ENCODE measurements at places on chromosomes 16 and 17. TPM values are rescaled to one million over a fixed set of nuclear protein-coding genes. Genes with fewer than 3 reads are reported as not detected.

DNA sequence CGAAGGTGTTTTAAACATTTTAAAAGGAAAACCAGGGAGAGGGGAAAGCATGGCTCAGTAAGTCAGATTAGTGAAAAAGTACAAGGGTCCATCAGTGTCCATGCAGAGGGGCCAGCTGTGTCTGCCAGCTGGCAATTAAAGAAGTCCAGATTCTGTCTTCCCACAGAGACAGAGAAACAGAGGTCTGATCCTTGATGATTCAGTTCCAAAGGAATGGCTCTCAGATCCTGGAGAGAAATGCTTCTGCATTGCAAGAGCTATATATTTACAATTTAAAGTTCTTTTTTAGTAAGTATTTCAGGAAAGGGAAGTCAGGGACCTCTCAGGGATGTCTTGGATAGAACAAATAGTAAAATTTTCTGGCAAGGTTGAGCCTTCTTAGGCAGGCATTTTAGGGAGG lies 56.2 kb downstream of the HSD17B2 start:
- no peak overlapping the region for H3K27ac ChIP-seq
- DNase-seq, result no peak
- H3K36me3 ChIP-seq, result no peaks in the 10 kb centered on the region
- no peaks in the 10 kb centered on the region for H3K27me3 ChIP-seq
- H3K4me3 ChIP-seq, result no peak overlapping the region
- no peaks in the 10 kb centered on the region for H3K4me1 ChIP-seq

DNA sequence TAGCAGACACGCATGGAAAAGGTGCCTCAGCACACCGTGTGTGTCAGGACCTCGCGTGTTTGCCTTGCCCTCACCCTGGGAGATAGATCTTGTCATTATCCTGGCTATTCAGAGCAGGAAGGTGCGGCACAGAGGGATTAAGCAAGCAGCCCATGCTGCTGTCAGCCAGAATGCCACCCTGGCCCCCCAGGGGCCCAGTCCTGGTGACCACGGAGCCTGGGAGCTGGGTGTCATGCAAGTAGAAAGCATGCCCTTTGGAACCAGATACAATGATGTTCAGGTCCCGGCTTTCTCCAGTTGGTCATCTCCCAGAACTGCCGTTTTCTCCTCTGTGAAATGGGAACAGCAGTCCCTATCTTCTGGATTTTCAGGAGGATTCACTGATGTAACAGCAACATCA lies 29.9 kb downstream of the CACNG4 start:
- no peaks in the 10 kb centered on the region for H3K27me3 ChIP-seq
- no peak overlapping the region for H3K4me3 ChIP-seq
- no peaks in the 10 kb centered on the region for H3K36me3 ChIP-seq
- H3K4me1 ChIP-seq, result no peaks in the 10 kb centered on the region

DNA sequence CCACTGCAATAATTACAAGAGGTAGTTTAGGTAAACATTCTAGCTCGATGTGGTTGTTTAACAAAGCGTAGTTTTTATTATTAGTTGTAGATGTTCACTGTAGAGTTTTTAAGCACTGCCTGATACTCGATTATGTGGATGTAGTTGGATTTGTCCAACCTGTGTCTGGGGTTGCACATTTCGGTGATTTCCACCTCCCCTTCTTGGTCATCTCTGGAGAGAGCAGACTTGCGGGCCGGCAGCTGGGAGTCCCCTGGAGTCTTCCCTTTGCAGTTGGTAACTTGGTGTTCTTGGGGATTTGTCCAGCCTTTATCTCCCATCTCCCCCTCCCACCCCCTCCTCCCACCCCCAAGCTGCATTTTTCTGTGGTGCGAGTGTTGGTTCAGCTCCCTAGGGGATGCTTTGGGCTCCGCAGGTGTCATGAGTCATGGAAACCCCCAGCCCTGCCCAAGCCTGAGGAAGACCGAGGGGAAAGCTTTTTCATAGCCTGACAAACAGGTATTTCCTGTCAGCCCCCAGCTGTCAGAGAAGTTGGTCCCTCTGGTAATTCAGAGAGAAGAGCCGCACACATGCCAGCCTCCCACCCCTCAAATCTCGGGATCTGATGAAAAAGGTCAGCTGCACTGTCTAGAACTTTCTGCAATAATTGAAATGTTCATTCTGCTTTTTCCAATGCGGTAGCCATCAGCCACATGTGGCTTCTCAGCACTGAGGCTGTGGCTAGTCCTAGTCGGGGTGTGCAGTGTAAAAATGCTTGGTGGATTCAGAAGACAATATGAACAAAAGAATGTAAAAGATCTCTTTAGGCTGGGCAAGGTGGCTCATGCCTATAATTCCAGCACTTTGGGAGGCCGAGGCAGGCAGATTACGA lies 50.3 kb downstream of the KSR1 start:
- H3K4me3 ChIP-seq, result no peak overlapping the region
- no peak for DNase-seq
- H3K27me3 ChIP-seq, result no peaks in the 10 kb centered on the region
- peak overlapping the region; percentile 59 for H3K27ac ChIP-seq

- H3K4me3 ChIP-seq, result no peak overlapping the region
- DNase-seq, result no peak
- H3K4me1 ChIP-seq, result no peaks in the 10 kb centered on the region
- no peaks in the 10 kb centered on the region for H3K36me3 ChIP-seq
Observed at GRCh38 chr16:66228792-66229191, 137.7 kb upstream of the CDH5 start.

GRCh38 chr16:4386451-4386805 lies 14.8 kb downstream of the VASN start:
- no peaks in the 10 kb centered on the region for H3K27me3 ChIP-seq
- H3K36me3 ChIP-seq, result peaks cover 8% of the 10 kb centered on the region
- H3K4me3 ChIP-seq, result no peak overlapping the region
- DNase-seq, result no peak
- no peak overlapping the region for H3K27ac ChIP-seq

DNA sequence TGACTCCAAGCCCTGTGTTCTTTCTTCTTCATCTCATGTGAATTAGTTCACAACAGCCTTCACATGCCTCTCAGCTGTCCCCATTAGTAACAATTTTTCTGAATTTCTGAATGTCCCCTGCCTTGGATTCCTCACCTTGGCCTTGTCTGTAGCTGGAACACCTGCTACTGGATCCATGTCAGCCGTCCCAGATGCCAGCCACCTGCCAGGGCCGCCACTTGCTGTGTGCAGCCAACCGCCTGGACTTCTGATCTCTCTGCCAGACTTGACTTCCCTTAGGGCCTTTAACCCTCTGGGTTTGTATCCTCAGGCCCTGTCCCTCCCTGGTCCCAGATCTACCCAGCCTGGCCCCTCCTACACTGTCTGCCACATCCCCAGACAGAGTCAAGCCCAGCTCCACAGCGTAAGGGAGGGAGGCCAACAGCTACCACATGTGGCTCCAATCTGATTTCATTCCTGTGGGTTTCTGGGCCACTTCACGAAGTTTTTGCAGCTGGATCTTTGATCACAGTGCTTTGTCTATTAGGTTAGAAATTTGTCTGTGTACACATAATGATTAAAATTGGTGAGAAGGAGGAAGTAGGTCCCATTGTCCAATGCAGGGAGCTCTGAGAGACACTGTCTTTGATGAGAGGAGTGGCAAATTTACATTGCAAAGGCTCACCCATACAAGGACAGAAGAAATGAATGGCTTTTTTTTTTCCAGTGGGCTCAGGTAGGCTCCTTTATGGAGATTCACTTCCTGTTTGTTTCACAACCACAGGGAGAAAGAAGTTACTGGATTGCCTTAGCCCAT lies 15.3 kb downstream of the MPP2 start:
- H3K4me3 ChIP-seq, result no peak overlapping the region
- no peaks in the 10 kb centered on the region for H3K27me3 ChIP-seq
- no peaks in the 10 kb centered on the region for H3K4me1 ChIP-seq
- no peak overlapping the region for H3K27ac ChIP-seq
- H3K36me3 ChIP-seq, result no peaks in the 10 kb centered on the region
- peak; percentile 57 for DNase-seq

- H3K27ac ChIP-seq, result no peak overlapping the region
- no peaks in the 10 kb centered on the region for H3K36me3 ChIP-seq
- H3K4me1 ChIP-seq, result no peaks in the 10 kb centered on the region
- H3K4me3 ChIP-seq, result no peak overlapping the region
Observed at GRCh38 chr16:48022496-48022895, 133.3 kb downstream of the ABCC12 start.

DNA sequence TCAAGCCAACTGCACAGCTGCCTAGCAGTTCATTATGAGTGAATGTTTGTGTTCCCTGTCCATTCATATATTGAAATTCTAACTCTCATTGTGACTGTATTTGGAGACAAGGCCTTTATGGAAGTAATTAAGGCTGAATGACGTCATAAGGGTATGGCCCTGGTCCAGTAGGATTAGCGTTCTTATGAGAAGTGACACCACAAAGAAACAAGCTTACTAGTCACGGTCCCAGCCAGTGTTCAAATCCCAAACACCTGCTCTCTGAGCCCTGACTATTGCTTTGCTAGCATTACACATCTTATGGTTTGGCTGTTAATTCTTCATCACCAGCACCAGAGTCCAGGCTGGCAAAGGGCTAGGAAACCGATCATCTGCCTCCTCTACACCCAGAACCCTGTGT lies 2.2 kb downstream of the ZNF668 start:
- H3K4me3 ChIP-seq, result no peak overlapping the region
- no peaks in the 10 kb centered on the region for H3K27me3 ChIP-seq

DNA sequence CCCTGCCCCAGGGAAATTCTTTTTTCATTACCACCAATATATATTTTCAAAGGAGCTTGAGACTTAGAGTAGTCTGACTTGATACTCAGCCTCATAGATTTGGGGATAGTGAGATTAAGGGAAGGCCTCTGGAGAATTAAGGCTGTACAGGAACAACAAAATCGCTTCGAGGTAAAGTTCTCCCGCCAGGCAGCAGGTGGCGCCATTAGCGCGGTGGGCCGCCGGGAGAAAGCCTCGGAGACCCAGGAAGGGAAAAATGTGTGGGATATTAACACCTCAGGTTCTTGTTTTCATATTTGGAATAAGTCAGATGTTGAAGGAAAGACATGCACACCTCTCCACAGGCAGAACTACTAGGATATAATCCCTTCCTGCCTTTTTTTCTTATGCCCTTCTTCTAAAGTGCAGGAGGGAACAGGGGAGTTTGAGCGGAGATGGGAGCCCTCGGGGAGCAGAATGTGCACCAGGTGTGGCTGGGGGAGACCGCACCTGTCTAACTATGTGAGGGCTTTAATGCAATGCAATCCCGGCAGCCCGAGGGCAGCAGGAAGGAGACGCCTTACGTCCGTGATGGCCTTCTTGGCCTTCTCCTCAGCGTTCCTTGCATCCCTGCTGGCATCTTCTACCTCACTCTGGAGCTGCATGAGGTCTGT lies 25.9 kb downstream of the MYH3 start:
- peak; percentile 14 for DNase-seq
- no peak overlapping the region for H3K27ac ChIP-seq
- H3K36me3 ChIP-seq, result no peaks in the 10 kb centered on the region
- H3K4me1 ChIP-seq, result no peaks in the 10 kb centered on the region
- H3K4me3 ChIP-seq, result no peak overlapping the region

GRCh38 chr16:9351440-9351839 lies 260.0 kb downstream of the HAPSTR1 start:
- DNase-seq, result peak; percentile 85
- H3K4me3 ChIP-seq, result no peak overlapping the region
- peaks cover 25% of the 10 kb centered on the region for H3K4me1 ChIP-seq
- H3K27me3 ChIP-seq, result no peaks in the 10 kb centered on the region
- H3K27ac ChIP-seq, result no peak overlapping the region

GRCh38 chr17:66951605-66951953 lies 12.9 kb upstream of the CACNG4 start:
- no peak overlapping the region for H3K4me3 ChIP-seq
- H3K4me1 ChIP-seq, result no peaks in the 10 kb centered on the region
- no peaks in the 10 kb centered on the region for H3K27me3 ChIP-seq
- DNase-seq, result no peak
- H3K27ac ChIP-seq, result no peak overlapping the region
- no peaks in the 10 kb centered on the region for H3K36me3 ChIP-seq

- no peak overlapping the region for H3K27ac ChIP-seq
- no peaks in the 10 kb centered on the region for H3K27me3 ChIP-seq
- no peaks in the 10 kb centered on the region for H3K36me3 ChIP-seq
- DNase-seq, result no peak
- no peak overlapping the region for H3K4me3 ChIP-seq
Observed at GRCh38 chr16:48004141-48004695, 151.6 kb downstream of the ABCC12 start.

GRCh38 chr17:38656959-38657823 lies 17.6 kb downstream of the EPOP start:
- H3K27me3 ChIP-seq, result no peaks in the 10 kb centered on the region
- no peaks in the 10 kb centered on the region for H3K36me3 ChIP-seq
- peak overlapping the region; percentile 61 for H3K27ac ChIP-seq
- peaks cover 10% of the 10 kb centered on the region for H3K4me1 ChIP-seq
- no peak overlapping the region for H3K4me3 ChIP-seq

- DNase-seq, result no peak
- no peaks in the 10 kb centered on the region for H3K27me3 ChIP-seq
- no peak overlapping the region for H3K4me3 ChIP-seq
- no peak overlapping the region for H3K27ac ChIP-seq
Observed at GRCh38 chr16:10003486-10003885, 178.7 kb downstream of the GRIN2A start.

DNA sequence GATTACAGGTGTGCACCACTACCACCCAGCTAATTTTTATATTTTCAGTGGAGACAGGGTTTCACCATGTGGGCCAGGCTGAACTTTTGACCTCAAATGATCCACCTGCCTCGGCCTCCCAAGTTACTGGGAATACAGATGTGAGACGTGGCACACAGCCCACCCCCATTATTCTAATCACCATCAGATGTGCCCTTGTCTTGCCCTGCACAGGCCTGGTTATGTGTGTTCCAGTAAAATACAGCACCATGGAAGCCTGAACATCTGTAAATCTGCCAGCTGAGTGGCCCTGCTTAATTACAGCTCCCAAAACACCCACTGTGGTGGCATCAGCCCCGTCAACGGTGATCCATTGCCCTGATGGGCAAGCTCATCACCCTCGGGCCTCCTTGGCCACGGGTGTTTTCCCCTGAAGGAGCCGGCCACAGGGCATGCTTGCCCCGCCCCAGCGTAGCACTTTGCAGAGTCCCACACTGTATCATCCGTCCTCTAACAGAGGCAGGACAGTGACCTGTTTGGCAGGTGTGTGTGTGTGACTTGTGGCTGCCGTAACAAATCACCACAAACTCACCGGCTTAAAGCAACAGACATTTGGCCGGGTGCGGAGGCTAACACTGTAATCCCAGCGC lies 74.5 kb downstream of the RBFOX3 start:
- H3K4me1 ChIP-seq, result no peaks in the 10 kb centered on the region
- DNase-seq, result no peak
- H3K36me3 ChIP-seq, result no peaks in the 10 kb centered on the region
- H3K4me3 ChIP-seq, result no peak overlapping the region
- H3K27me3 ChIP-seq, result no peaks in the 10 kb centered on the region
- H3K27ac ChIP-seq, result no peak overlapping the region

DNA sequence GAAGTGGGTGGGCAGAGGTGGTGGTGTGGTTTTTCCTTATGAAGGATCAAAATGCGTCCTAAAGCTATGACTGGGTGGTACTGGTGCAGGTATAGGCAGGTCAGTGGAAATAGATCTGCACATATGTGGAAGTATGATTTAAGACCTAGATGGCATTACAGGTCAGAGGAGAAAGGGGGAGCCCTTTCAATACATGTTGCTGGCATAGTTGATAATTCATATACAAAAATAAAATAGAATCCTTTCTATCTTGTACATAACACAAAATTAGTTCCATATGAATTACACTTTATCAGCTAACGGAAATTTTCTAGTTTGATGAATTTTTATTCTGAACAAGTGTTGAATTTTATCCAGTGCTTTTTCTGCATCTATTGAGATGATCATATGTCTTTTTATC lies 20.8 kb upstream of the PIK3R5 start:
- no peak for DNase-seq
- no peak overlapping the region for H3K4me3 ChIP-seq
- no peaks in the 10 kb centered on the region for H3K36me3 ChIP-seq
- H3K4me1 ChIP-seq, result no peaks in the 10 kb centered on the region

Gene HBA2
- total RNA-seq, result 23.4 TPM

Gene TNP2
- total RNA-seq, result not detected

Gene ZNF469
- 1.0 TPM for total RNA-seq

Gene C1QBP
- total RNA-seq, result 46.5 TPM

Gene CACNA1G
- 0.26 TPM for total RNA-seq

Gene SYNGR3
- 0.33 TPM for total RNA-seq
